ENCODE measurements at places on chromosomes 12 and 14. TPM values are rescaled to one million over a fixed set of nuclear protein-coding genes. Genes with fewer than 3 reads are reported as not detected.
A peak's percentile ranks its signal among the peaks of the same experiment; 100 is the strongest.

DNA sequence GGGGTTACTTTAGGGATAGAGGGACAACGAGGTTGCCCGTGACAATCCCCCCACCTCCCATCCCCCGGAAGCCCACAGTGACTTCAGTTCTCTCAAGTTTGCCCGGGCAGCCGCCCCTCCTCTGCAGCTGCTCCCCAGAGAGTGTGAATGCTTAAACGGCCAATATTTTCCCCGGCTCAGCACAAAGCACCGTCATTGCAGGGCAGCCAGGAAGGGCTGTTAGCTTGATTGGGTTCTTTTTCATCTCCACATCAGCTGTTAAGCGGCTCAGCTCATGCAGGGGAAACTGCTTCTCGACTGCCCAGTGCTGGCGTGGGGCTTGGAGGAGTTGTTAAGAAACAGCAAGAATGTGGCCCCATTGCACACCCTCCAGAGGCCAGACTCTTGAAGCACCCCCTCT, 120.5 kb upstream of the NCOR2 start:
- DNase-seq = no peak

GRCh38 chr14:87113286-87113685, 879.7 kb downstream of the GALC start:
- DNase-seq = no peak

Gene TMEM179
- total RNA-seq = 2.9 TPM

Gene RASAL1
- 6.4 TPM for total RNA-seq

- no peak for DNase-seq
Observed at GRCh38 chr14:88911809-88912208, 87.4 kb downstream of the TTC8 start.

GRCh38 chr12:107536613-107537012, 149.0 kb upstream of the PWP1 start:
- no peak for DNase-seq

- no peak for DNase-seq
Observed at GRCh38 chr12:125794401-125794800, 729.2 kb downstream of the AACS start.

GRCh38 chr12:121218588-121219352, 8.8 kb downstream of the P2RX4 start:
- DNase-seq = no peak

DNA sequence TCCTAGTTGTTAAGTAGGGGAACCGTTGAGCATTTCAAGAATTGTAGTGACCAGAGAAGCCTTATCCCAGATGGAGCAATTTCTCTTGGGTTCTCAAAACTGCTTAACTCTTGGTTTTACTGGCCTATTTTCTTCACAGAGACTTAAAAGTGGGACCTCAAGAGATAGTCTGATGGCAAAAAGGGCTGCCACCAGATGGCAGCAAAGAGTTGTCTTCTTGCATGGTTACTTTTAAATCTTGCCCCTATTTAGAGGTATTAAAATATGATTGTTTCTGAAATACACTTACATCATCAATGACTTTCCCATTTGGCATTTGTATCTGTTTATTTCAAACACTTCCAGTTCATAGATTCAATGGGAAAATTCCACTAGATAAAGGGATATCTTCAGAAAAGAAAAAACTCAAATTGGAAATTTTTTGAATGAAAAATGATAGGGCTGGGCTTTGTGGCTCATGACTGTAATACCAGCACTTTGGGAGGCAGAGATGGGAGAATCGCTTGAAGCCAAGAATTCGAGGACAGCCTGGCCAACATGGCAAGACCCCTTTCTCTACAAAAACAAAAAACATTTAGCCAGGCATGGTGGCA, 69.9 kb upstream of the CNTN1 start:
- peak; percentile 46 for DNase-seq

- no peak for DNase-seq
Observed at GRCh38 chr14:61662437-61663311, 32.6 kb upstream of the HIF1A start.

Gene SERPINA1
- not detected for total RNA-seq

Gene IL26
- not detected for total RNA-seq

GRCh38 chr12:66262737-66263136, 39.6 kb upstream of the HELB start:
- DNase-seq = no peak

GRCh38 chr12:115335048-115335447, 651.1 kb upstream of the TBX3 start:
- DNase-seq = no peak

Gene EPYC
- total RNA-seq = not detected

DNA sequence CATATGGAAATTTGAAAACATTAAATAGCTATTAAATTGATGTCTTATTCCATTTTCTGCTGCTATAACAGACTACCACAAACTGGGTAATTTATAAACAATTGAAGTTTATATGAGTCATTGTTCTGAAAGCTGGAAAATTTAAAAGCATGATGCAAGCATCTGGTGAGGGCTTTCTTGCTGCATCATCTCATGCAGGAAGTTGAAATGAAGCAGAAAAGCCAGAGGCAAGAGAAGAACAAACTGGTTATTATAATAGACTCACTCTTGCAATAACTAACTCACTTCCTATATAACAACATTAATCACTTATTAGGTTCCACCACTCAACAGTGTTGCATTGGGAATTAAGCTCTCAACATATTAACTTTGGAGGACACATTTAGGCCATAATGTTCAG, 1277.4 kb downstream of the LRFN5 start:
- DNase-seq = no peak

- no peak for DNase-seq
Observed at GRCh38 chr12:22874151-22874550, 249.2 kb downstream of the ETNK1 start.

Gene C12orf50
- not detected for total RNA-seq

DNA sequence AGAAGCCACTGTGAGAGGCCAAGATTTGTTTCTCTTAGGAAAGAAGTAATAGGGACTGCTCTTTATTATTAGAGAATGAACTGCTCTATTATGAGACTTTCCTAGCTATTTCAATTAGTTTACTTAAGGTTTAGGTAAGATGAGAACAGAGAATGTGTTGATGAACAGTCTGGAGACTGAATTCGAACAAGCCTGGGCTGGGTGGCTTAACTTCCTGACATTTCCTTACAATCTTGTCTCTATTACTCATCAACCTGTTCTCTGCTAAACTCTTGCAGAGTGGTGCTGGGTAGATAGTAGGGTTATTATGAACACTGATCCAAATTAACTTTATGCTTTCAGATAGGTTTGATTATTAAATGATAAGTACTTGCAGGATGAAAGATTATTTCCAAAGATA, 31.2 kb downstream of the SLC15A5 start:
- DNase-seq = no peak

DNA sequence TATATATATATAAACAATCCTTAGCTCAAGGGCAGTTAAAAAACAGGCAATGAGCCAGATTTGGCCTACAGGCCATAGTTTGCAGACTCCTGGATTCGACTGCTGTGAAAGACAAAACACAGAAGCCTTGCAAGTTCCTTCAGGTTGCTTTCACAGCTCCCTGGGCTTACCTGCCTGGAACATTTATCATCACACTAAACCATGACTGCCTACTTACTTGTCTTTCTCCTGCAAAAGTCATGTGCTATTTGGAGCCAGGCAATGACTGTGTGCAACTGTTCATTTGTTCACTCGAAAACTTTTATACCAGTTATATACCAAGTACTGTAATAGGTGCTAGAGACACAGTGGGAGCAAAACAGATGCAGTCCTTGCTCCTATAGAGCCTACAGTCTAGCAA, 2.2 kb upstream of the RPS6KA5 start:
- DNase-seq = no peak

DNA sequence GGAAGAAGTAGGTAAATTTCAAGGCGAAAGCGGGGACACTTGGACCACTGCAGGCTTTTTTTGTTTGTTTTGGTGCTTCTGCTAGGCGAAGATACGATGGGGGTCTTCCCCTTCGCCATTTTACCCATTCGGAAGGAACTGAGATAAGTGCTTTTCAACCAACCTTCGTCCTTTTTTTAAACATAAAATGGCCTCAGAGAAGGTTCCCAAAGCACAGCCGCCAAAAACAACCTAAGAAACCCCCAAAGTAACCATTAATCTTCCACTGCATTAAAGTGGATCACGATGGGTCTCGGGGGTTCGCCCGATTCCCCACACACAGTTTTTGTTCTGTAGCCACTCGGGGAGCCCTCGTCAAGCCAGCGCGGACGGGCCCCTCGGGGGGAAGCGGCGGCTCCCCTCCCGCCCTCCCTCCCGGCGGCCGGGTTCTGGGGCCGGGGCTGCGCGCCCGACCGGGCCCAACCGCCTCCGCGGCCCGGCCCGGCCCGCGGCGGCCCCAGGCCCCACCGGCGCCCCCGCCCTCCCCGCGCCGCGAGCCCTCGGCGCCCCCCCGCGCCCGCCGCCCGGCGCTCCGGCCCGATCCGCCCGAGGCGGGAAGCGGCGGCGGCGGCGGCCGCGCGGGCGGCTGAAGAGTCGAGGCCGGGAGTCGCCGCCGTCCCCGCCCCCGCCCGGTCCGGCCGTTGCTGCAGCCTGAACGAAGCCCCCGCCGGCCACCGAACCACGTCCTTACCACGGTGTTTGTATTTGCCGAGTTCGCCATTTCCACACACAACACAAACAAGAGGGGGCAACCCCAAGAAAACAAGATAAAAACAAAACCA, 790 bp downstream of the GTF2A1 start:
- DNase-seq = no peak

DNA sequence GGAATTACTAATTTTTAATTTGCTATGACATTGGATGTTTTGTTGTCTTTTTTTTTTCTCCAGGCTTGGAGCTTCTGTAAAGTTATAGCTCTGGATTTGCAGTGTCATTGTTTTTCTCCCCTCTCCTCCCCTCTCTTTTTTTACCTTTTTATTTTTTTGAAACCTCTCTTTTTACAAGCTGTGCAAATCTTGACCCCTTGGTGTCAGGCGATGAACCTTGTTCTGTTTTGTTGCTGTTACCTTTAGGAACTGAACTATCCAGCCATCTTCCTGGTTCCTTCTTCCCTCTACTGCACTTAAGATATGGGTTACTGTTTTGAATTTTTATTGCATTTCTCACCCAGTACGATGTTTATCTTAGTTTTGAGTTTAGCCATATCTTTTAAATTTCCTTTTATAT, 13.7 kb downstream of the KTN1 start:
- no peak for DNase-seq

Gene CLEC4D
- total RNA-seq = not detected

Gene SEC23A
- total RNA-seq = 58.2 TPM

GRCh38 chr12:75487308-75487707, 6.8 kb downstream of the GLIPR1 start:
- no peak for DNase-seq

DNA sequence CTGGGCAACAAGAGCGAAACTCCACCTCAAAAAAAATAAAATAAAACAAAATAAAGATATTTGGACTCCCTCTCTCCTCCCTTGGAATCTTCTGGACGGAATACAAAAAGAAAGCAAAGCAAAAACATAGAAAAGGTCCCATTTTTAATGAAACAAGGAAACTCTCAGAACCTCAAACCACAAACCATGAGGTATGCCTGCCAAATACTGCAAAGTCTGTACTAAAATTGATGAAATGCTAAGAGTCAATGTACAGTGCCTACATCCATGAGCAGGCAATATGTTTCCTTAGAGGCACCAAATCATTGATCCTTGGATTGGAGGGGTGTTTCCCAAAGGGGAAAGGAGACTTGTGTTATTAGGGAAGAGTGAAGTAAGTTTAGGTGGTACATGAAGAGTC, 8.2 kb upstream of the RPS6KA5 start:
- DNase-seq = no peak

- no peak for DNase-seq
Observed at GRCh38 chr12:55652352-55652751, 15.7 kb downstream of the OR10P1 start.

Gene RERG
- 0.55 TPM for total RNA-seq

Gene TMPRSS12
- total RNA-seq = not detected

DNA sequence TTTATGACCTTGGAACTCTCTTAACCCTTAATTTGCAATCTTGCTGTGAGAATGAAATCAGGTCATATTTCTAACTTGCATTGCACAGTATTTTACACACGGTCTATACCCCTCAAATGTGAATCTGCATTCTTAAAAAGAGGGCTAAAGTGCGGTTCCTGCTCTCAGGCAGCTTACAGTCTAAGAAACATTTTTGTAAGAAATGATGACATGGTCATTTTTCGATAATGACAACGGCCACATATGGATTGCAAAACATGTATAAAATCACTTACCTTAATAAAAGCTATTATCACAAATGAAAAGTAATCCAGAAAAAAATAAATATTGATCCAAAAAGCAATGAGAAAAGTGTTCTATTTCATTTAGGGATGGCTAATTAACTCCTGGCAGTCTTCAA, 24.8 kb upstream of the TMEM132D start:
- DNase-seq = no peak

Gene LRRC43
- 0.35 TPM for total RNA-seq

Gene WSCD2
- 2.2 TPM for total RNA-seq

DNA sequence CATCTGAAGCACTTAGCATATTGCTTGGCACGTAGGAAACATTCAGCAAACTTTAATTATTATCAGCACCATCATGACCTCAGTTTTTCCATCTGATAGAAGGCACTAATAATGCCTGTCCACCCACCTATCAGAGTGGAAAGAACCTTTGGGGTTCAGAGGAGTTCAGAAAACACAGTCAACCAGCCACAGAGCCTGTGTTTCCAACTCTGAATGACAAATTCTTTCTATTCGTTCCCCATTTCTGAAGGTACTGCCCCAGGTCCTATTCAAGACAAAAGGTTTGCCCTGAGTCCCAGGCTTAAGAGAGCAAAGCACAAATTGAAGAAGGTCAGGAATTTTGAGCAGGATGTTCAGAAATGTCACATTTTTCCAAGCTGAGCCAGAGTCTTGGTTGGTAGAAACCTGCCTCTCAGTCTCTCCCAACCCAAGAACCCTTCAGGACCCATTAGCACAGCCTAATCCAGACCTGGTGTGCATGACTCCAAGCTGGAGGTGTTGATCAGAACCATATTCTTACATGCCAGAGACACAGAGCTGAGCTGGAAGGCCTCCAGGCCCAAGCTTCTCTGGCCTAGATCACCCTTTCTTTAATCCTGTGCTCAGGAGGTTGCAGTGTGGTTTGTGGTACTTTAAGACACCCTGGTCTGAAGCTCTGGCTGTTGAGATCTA, 114.4 kb downstream of the TBX5 start:
- DNase-seq = no peak

Gene ADCY4
- 0.35 TPM for total RNA-seq

GRCh38 chr12:48681399-48681709, 684 bp downstream of the KANSL2 start:
- DNase-seq = no peak

GRCh38 chr12:79552192-79552591, 138.6 kb downstream of the PAWR start:
- no peak for DNase-seq

DNA sequence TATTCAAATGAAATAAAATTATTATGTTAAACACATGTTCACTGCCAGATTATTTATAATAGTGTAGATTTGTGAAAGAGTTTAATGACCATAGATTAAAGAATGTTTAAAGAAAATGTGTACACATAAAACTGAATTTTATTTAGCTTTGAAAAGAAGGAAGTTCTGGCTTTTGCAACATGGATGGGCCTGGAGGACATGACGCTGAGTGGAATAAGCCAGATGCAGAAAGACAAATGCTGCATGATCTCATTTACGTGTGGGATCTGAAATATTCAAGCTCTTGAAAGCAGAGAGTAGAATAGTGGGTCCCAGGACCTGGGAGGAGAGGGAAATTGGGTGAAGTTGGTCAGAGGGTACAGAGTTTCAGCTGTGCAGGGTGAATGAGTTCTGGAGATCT, 1261.2 kb downstream of the TMEM121 start:
- DNase-seq = no peak
